RPMI7951 (cell line): ENCODE measurements at places on chromosomes 12 and 14.
A peak's percentile ranks its signal among the peaks of the same experiment; 100 is the strongest.

DNA sequence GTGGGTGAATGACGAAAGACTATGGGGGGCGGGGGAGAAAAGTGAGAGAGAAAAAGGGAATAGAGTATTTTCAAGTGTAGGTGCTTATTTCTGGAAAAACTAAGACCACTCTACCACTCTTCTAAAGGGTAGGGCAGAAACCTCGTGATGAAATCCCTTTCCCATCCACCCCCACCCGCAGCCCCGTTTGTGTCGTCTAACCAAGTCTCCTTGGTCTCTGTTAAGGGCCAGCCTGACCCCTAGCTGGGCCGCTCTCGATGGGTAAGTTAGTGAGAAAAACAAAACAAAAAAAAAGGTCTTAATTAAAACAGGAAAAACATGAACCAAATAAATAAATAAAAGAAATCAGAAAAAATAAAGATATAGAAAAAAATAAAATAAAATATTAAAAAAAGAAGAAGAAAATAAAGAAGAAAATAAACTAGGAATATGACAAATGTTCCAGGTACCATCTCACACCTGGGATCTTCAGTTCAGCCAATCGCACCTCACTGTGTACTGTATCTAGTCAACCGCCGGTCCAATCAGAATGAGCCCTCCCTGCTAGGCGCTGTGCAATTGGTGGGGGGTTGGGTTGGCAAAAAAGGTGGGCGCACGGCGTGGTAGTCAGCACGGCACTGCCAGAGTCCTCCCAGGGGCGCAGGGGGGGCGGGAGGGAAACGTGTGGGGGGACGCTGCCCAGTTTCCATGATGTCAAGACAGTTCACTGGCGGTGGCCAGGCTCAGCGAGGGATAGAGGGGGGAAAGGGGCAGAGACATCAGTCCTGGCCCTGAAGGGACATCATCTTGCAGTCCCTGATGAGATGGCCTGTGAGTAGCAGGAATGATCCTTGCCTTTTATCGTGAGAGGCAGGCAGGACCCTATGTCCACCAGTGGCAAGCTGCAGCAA lies 9.8 kb upstream of the CDH24 start:
- no peak for DNase-seq

DNA sequence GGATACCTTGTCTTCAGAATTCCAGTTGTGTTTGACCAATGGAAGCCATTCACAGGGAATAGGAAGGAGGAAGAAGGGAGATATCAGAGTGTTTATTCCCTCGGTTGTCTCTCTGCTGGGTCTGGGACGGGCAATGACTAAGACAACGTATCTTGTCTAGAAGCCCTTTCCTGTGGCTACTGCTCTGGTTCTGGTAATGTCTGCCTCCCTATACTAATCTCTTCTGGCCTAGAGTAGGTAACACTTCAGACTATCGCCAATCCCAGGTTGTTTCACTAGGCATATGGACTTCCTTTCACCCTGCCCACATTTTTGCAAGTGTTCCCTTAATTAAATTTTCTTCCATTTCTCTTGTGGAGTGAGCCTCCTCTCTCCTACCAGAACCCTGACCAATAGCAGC lies 687.7 kb upstream of the TBX3 start:
- DNase-seq = no peak

GRCh38 chr14:93959239-93960107 lies 16.9 kb downstream of the ASB2 start:
- peak; percentile 98 for DNase-seq

DNA sequence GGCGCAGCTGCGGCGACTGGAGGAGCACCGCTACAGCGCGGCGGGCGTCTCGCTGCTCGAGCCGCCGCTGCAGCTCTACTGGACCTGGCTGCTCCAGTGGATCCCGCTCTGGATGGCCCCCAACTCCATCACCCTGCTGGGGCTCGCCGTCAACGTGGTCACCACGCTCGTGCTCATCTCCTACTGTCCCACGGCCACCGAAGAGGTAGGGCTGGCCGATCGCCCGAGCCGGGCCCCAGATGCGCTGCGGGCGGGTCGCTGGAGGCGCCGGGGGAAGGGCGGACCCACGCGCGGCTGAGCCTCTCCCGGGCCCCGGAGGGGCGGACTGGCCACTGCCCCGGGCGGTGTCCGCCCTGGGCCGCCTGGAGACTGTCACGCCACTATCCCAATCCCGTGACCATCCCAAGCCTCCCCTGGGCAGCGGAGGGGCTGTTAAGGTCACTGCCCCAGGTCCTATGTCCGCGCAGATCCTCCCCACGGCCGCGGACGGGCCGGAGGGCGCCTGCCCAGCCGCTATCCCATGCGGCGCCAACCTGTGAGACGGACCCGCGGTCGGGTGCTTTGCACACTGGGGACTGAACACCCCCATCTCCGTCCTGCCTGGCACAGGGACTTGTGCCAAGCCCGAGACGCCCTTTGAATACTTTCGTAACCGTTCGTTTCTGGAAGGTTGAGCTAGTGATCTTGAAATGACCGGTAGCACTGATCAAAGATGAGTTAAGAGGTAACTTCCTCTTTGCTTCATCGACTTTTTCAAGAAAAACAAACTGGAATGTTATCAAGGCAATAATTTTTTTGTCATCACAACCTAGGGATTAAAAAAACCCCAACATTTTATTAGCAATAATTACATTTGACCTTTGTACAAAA lies 725 bp downstream of the CHPT1 start:
- DNase-seq = peak; percentile 57
